Epithelial cell of prostate (primary cell): ENCODE measurements at places on chromosomes 16 and 17.

GRCh38 chr16:1152651-1153259 is at the start of gene CACNA1H:
TSS of gene CACNA1H (plus strand) at chr16:1153106. CDS start at chr16:1153738, 632 bp downstream.
- no peak for DNase-seq

DNA sequence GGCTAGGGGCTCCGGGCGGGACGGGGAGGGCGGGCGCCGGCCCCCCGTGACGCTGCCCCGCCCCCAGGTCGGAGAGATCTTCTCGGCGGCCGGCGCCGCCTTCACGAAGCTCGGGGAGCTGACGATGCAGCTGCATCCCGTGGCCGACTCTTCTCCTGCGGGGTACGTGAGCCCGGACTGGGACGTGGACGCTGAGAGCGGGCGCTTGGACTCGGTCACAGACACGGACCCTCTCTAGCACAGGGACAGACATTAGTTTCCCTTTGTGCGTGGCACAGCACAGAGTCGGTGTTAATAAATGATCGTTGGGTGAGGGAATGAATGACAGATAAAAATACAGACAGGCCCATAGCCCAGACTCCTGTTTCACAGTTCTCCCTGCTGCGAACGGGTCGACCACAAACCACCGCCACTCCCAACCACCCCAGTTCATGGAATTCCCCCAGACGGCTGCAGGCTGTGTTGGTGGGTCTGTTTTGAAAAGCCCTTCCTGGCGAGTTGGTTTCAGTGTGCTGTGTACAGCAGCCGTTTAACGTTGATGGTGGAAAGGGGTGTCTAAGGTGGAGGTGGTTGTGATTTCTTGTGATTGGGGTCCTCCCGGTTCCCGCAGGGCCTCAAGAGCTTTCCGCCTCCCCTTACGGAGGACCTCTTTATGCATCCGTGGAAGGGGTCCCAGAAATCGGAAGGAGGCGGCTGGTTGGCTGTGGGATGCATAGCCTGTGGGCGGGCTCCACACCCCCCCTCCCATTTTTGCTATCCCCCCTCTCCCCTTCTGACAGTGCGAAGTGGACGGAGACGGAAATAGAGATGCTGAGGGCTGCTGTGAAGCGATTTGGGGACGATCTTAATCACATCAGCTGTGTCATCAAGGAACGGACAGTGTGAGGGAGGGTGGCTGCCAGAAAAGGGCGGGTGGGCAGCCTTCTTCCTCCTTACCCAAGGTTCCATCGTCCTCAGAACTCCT is 2.9 kb downstream of the RNASEK start:
- DNase-seq, result no peak

GRCh38 chr17:67315865-67316264 is 50.5 kb downstream of the PSMD12 start:
- no peak for DNase-seq

GRCh38 chr17:81139428-81139827 is 25.9 kb upstream of the PVALEF start:
- no peak for DNase-seq

DNA sequence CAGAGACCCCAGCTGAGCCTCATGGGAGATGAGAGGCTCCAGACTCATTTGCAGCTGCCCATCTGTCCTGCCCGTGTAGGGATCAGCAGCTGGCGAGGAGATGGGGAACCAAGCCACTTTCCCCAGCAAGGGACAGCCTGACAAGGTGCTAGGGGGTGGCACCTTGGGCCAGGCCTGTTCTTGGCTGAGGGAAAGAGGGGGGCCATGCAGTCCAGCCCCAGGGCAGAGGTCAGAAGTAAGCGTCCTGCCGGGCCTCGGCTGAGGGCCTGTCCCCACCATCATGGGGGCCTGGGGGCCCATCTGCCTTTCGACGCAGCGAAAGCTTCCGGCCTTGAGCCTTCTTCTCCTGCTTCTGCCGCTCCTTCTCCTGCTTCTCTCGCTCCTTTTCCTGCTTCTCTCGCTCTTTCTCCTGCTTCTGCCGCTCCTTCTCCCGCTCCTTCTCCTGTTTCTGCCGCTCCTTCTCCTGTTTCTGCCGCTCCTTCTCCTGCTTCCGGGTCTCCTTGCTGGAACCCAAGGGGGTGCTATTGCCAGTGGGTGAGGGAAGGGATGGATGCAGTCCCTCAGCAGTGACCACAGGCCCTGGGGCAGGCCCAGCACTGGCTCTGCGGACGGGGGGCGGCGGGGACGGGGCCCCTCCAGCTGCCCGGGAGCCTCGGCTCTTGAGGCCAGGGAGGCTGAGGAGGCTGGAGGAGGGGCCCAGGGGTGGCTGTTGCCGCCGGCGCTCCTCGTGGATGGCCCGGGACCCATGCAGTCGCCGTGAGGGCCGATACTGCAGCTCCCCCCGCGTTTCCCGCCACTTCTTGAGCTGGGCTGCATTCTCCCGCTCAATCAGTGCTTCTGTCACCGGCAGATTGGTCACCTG is 2.8 kb upstream of the CD2BP2 start:
- DNase-seq, result no peak

GRCh38 chr17:62819511-62820221 is 11.6 kb upstream of the MARCHF10 start:
- peak; percentile 93 for DNase-seq

- no peak for DNase-seq
Measured at GRCh38 chr16:49453983-49454382, 80.4 kb downstream of the C16orf78 start.

- no peak for DNase-seq
Measured at GRCh38 chr16:68436581-68436980, 11.7 kb downstream of the SMPD3 start.

GRCh38 chr16:17368951-17369350 is 101.8 kb downstream of the XYLT1 start:
- no peak for DNase-seq
